ENCODE measurements at places on chromosomes 11 and 22. TPM values are rescaled to one million over a fixed set of nuclear protein-coding genes. Genes with fewer than 3 reads are reported as not detected.

DNA sequence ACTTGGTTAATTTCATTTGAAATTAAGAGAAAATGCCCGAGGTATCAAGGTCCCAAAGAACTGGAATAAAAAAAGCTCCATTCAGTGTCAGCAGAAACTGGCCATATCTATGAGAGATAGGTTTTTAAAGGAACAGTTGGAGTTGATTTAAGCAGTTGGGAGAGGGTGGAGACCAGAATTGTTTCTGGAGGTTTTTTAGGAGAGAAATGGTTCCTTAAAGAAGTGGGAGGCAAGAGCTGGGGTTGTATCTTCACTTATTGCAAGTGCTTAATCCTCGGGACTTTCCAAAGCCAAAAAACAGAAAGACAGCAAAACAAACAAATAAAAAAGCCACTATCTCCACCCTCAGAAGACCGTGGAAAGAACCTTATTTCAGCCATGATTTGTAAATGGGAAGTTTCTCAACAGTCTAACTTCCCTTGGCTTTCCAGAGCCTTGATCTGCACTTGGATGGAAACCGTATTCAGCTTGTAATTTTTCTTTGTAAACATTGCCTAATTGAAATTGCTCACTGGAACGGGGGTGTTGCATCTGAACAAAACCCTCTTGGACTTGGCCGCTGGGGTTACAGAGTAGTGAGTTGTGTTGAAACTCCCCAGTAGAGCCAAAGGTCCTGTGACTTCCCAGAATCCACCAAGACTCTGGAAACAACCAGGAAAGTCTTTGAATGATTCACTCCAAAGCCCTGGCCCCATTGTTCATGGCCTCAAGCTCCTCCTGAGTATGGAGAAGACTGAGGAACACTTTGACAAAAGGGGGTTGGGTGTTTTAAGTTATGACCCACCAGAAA lies 115.6 kb downstream of the SLC1A2 start:
- H3K27me3 ChIP-seq = no peaks in the 10 kb centered on the region
- H3K4me1 ChIP-seq = no peaks in the 10 kb centered on the region
- no peak overlapping the region for H3K27ac ChIP-seq
- H3K36me3 ChIP-seq = no peaks in the 10 kb centered on the region

GRCh38 chr11:77428598-77428997 lies 45.3 kb downstream of the PAK1 start:
- H3K4me1 ChIP-seq = no peaks in the 10 kb centered on the region
- DNase-seq = no peak
- H3K27ac ChIP-seq = no peak overlapping the region
- H3K4me3 ChIP-seq = no peak overlapping the region
- no peaks in the 10 kb centered on the region for H3K36me3 ChIP-seq
- H3K27me3 ChIP-seq = no peaks in the 10 kb centered on the region

DNA sequence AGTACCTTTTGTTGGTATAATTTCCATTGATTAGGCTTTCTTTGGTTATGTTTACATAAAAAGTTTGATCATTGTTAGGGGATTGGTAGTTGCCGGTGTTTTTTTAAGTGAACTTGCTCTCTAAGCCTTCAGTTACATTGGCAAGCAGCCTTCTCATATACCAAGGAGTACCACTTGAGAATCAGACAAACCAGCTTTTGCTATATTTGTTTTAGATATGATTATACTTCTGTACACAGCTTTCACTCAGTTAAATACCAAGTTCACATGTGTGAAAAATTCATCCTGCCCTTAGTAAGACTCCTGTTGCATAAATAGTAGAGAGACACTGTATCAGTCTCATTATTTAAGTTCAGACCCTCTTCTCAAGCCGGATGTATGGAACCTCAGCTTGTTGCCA lies 22.4 kb downstream of the ALKBH3 start:
- H3K27ac ChIP-seq = no peak overlapping the region
- peaks cover 10% of the 10 kb centered on the region for H3K4me1 ChIP-seq
- H3K4me3 ChIP-seq = no peak overlapping the region

- no peaks in the 10 kb centered on the region for H3K27me3 ChIP-seq
- H3K4me3 ChIP-seq = no peak overlapping the region
- no peaks in the 10 kb centered on the region for H3K36me3 ChIP-seq
- DNase-seq = no peak
- peaks cover 15% of the 10 kb centered on the region for H3K4me1 ChIP-seq
- no peak overlapping the region for H3K27ac ChIP-seq
Measured at GRCh38 chr11:43788421-43788820, 92.2 kb upstream of the ALKBH3 start.

Gene DRICH1
- total RNA-seq = not detected

Gene ST14
- total RNA-seq = 6.9 TPM

DNA sequence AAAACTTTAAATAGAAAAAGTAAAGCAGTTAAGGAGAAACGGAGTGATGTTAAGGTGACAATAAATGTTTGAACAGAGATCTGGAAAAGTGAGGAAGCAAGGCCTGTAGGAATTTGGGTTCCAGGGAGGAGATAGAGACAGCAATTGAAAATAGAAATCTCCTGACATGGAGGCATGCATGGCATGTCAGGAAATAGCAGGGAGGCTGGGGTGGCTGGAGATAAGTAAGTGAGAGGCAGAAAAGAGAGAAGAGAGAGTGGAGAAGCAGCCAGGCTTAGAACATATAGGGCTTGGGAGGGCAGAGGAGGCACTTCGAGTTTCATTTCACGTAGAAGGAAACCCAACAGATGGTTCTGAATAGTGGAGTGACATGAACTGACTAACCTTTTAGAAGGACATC lies 185.5 kb downstream of the LRRC4C start:
- H3K36me3 ChIP-seq = no peaks in the 10 kb centered on the region
- no peaks in the 10 kb centered on the region for H3K27me3 ChIP-seq
- no peak for DNase-seq
- H3K27ac ChIP-seq = no peak overlapping the region

Gene TRPC6
- total RNA-seq = 2.7 TPM

Gene TMEM132A
- total RNA-seq = 8.4 TPM

GRCh38 chr11:69860796-69861445 lies 41.7 kb upstream of the FGF3 start:
- no peaks in the 10 kb centered on the region for H3K36me3 ChIP-seq
- no peak overlapping the region for H3K27ac ChIP-seq
- H3K4me3 ChIP-seq = no peak overlapping the region
- no peaks in the 10 kb centered on the region for H3K27me3 ChIP-seq

DNA sequence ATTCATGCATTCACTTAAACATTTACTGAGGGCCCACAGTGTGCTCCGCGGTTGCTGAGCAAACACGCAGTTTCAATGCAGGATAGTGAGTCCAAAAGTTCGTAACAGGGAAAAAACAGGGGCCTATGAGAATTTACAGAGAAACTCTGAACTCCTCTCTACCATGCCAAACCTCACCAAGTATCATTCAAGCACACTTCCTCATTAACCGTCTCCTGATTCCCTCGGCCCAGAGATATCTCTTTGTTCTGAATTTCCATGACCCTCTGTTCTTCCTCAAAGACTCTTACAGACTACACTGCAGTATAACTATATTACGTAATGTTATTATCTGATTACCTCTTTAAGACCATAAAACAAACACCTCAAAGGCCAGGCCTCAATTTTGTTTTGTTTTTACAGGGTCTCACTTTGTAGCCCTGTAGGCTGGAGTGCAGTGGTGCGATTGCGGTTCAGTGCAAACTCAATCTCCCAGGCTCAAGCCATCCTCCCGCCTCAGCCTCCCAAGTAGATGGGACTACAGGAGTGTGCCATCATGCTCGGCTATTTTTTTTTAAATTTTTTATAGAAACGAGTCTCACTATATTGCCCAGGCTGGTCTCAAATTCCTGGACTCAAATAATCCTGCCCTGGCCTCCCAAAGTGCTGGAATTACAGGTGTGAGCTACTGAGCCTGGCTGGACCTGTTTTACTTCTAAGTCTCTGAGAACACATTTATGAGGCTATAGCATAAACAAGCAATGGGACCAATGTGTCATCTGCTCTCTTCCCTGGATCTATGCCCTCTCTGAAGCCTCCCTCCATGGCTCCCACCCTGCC lies 3.6 kb downstream of the HPS4 start:
- H3K4me3 ChIP-seq = peak overlapping the region; percentile 4
- peaks cover 23% of the 10 kb centered on the region for H3K4me1 ChIP-seq
- no peak overlapping the region for H3K27ac ChIP-seq
- H3K36me3 ChIP-seq = no peaks in the 10 kb centered on the region
- no peak for DNase-seq

GRCh38 chr22:42939451-42939881 lies 75.5 kb downstream of the PACSIN2 start:
- peak overlapping the region; percentile 22 for H3K4me3 ChIP-seq
- peaks cover 100% of the 10 kb centered on the region for H3K4me1 ChIP-seq
- no peaks in the 10 kb centered on the region for H3K27me3 ChIP-seq
- H3K27ac ChIP-seq = peak overlapping the region; percentile 97
- DNase-seq = no peak
- no peaks in the 10 kb centered on the region for H3K36me3 ChIP-seq

GRCh38 chr11:17845431-17845881 lies 110.9 kb downstream of the KCNC1 start:
- H3K4me3 ChIP-seq = no peak overlapping the region
- no peaks in the 10 kb centered on the region for H3K4me1 ChIP-seq
- no peak for DNase-seq
- no peaks in the 10 kb centered on the region for H3K27me3 ChIP-seq
- no peaks in the 10 kb centered on the region for H3K36me3 ChIP-seq

Measured in thoracic aorta (tissue), 2 donors.